ENCODE measurements at places on chromosomes 5 and 9. TPM values are rescaled to one million over a fixed set of nuclear protein-coding genes. Genes with fewer than 3 reads are reported as not detected.

- ATAC-seq = no peak
Observed at GRCh38 chr5:174046558-174046957, 1.1 kb downstream of the NSG2 start.

DNA sequence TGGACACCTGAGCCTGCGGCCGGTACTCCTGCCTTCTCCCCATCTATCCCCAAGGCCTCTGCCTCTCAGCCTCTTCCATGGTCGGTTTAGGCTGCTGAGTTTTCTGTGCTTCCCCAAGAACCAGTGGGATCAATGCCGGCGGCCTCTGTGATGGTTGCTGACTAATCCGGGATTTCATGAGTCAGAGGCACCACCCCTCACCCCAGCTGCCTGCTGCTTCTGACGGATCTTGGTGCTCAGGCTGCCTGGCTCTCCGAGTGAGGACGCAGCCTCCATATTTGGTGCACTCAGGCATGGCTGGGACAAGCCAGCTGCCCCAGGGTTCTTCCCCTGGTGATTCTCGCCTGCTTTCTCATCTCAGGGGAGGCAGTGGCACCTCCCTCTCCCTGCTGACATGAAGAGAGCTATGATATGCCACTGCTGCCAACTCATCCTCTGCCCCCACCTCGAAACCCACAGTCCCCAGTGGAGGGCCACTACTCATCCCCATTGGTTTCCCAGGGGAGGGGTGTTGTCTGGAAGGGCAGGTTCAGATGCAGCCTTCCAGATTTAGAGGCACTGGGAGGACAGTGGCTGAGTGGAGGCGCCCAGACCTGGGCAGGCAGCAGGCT is 3.3 kb upstream of the MAN1B1 start:
- peak; percentile 41 for ATAC-seq

GRCh38 chr5:106171132-106171531 is 1499.6 kb downstream of the EFNA5 start:
- ATAC-seq = peak; percentile 78

DNA sequence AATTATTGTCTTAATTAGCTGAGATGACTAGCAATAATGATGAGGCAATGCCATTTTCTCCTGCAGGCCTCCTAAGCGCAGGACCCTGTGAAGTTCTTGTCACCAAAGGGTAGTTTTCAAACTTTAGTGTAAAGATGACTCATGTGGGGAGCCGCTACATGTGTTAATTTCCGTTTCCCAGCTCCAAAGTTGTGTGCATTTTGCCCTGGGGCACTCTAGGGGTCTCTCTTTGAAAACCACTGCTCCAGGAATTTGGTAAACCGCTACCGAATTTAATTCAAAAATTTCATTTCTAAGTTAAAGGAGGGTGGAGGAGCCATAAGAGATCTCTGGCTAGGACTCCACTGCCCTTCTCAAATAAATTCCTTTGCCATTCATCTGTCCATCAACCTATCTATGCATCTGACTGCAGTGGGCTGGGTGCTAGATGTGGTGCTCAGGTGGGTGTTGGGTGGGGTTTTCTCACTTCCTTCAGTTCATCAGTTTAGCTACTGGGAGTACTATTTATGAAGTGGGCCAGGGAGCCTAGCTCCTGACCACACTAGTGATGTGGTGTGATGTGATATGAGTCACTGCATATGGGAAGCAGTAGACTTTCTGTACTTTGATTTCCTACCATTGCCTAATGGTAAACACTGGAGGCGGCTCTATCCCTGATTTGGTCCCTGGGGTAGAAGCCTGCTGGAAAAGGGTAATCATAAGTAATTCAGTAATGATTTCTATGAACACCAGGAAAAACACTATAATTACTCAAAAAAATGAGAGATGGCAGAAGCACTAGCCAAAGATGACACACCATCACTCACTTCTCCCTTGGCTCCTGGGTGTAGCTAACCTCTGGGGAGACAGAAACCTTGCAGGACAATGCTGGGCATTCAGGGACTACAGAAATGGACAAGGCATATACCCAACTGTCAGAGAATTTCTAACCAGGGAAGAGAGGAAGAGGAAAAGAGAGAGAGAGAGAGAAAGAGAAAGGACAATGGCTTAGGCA is 4.0 kb upstream of the ZSWIM6 start:
- no peak for ATAC-seq

GRCh38 chr5:911601-912000 is 18.9 kb downstream of the TRIP13 start:
- ATAC-seq = no peak

- ATAC-seq = no peak
Observed at GRCh38 chr5:125306741-125307140, 560.3 kb upstream of the ZNF608 start.

DNA sequence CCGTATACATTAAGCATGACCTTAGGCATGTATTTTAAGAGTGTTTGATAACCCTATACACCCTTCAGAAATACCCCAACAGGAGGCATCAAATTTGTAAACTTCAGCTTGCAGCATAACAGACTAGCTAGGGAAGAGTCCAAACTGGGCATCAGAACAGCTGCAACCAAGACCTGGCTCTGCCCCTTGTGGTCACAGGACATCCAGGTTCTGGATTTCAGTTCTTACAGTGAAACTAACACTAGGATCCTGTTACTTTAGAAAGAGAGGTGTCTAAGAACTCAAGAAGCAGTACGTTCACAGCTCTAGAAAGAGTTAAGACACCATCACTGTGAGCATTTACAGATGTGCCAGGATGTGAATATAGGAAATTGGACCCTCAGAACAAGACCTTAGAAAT is 229.8 kb downstream of the BNC2 start:
- no peak for ATAC-seq

DNA sequence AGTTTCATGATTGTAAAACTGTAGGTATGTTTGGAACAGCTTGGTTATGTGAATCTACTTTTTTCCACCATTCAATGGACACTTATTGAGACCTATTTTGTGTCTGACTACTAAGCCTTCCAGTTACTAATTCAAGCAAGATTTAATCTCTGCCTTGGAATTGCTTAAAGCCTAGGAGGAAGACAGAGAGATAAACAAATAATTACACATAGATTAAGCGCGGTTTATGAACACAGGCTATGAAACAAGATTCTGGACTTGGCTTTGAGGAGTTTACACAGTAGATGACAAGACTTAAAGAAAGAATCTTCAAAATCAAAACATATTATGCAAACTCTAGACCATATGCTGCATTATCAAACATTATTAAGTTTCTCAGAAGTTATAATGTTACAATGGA is 340.4 kb downstream of the RASEF start:
- ATAC-seq = no peak

DNA sequence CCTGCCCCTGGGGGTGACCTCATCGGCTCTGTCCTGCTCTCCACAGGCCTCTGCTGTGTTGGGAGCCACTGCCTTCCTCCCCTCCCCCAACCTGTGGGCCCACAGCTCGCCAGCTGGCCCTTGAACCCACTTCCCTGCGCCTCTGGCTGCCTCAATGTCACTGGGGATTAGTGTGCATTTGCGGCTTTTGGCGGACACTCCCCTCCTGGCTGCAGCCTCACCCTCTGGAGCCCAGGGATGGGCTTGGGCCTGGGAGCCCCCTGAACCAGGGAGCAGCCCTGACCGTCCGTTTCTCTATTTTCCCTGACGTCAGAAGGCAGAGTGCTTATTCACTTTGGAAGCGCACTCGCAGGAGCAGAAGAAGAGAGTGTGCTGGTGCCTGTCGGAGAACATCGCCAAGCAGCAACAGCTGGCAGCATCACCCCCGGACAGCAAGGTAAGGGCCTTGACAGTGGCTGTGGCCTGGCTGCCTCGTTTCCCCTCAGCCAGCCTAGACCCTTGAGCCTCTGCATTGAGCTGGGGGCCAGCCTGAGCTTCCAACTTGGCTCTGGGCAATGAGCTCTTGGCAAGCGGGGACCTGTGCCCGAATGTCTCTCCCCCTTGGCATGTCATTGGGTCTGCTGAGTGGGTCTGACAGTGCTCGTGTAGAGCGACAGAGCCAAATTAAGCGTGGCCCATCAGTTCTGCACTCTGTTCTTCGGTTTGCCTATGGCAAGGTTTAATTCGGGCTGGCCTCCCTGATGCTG is 73.1 kb downstream of the RGS3 start:
- no peak for ATAC-seq

DNA sequence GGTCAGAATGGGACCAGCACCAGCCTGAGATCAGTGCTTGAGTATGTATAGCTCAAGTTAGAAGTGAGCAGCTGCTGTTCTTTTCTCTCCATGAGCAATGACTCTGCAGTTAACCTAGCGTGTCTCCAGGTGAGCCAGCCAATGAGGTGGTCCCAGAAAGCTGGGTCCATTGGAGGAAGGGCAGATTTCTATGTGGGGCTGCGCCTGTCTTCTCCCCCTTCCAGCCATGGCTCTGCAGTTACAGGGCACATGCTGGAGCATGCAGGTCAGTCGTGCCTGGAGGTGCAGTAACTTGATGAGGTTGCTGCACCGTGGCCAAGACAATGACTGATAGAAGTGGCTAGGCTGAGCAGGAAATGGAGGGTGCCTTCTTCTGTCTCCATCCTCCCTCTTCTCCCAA is 29.6 kb upstream of the CXCL14 start:
- peak; percentile 79 for ATAC-seq

DNA sequence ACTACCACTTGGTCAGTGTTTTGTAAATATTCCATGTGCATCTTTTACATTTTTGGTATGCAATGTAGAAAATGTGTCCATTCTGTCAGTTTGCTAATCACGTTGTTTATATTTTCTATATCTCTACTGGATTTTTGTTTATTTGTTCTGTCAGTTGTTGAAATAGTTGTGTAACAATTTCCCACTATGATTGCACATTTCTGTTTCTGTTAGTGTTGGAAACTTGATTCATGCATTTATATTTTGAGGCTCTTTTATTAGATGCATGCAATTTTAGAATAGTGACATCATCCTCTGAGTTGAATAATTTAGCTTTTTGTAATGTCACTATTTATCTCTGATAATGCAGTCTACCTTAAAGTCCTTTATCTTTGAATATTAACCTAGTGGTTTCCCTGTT is 25.8 kb upstream of the LECT2 start:
- no peak for ATAC-seq

GRCh38 chr5:173320259-173320658 is 8.0 kb downstream of the STC2 start:
- ATAC-seq = no peak

- peak; percentile 67 for ATAC-seq
Observed at GRCh38 chr9:89604729-89605464, at the start of gene GADD45G. Gene GADD45G, plus strand, starts transcription at chr9:89605012. Its CDS starts 110 bp downstream, at chr9:89605122.

DNA sequence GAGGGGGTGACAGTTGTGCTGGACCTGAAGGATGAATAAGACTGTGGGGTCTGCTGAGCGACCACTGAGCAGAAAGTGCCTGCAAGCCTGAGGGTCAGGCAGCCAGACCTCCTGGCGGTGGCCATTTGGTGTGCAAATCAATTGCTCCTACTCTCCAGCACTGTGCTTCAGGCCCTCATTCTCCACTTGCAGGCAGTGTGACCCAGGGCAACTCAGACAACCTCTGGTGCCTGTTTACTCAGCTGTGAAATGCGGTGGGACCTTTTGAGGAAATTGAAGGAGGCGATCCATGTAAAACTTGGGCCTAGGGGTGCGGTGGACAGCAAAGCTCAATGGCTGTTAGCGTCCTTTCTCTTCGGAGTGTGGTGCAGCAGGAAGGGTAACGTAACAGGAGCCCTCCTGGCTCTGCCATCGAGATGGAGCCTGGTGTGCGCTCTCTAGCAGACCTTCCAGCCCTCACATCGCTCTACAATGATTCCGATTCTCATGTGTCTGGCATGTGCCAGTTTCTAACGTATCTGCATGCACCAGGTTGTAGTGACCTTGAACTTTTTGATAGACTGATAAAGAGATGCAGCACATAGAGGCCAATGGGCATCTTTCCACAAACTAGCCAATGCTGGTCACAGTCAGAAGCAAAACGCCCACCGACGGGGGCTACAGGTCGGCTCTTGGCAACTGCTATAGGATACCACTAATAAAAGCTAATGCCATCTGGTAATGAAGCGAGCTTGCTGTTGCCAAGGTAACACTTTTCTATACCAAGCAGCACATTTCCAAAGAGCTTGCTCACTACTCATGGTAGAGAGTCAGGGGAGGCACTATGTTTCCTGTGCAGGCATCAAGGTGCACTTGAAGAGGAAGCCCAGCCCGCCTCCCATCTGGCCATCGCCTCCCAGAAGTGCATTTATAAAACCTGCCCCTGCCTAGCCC is 159.7 kb upstream of the RAPGEF1 start:
- ATAC-seq = no peak

DNA sequence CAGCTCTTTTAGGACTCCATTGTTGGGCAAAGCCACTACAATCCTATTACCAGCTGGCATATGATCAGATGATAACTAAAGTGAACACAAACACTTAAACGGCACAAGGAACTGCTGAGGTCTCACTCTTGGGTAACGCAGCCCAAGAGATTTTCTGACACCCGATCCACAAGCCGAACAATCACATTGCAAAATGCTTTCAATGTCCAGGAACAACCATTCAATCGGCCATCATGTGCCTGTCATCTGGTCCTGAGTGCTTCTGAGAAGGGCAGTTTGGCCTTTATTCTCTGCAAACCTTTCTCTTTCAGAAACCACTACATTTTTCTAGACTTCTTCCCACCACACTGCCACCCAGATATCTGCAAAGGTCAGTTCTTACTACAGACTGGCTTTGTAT is 283.1 kb downstream of the GLIS3 start:
- no peak for ATAC-seq

- ATAC-seq = no peak
Observed at GRCh38 chr9:121860744-121861143, 209.3 kb downstream of the DAB2IP start.

DNA sequence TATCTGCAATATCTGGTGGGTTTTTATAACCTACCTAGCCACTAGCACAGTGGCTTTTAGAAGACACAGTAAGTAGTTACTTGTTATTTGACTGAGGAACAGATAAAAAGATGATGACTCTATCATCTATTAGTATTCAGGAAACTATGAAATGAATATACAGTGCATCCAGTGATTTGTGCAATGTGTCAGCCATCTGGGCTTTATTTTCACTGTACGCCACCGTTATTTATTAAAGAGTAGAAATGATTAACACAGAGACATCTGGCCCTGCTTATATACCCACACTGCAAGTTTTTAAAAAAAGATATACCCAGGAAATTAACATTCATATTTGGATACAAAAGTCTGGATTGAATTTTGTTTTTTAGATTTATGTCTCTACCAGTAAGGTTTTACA is 408.4 kb downstream of the PDE4D start:
- no peak for ATAC-seq

SH3TC2 gene
- 3.4 TPM for total RNA-seq

C5orf58 gene
- not detected for total RNA-seq

GHR gene
- total RNA-seq = 2.4 TPM

EGFL7 gene
- 13.0 TPM for total RNA-seq
